ENCODE measurements at places on chromosomes 11 and 22.

GRCh38 chr22:41638124-41638523 is 17.0 kb downstream of the XRCC6 start:
- no peak for DNase-seq

DNA sequence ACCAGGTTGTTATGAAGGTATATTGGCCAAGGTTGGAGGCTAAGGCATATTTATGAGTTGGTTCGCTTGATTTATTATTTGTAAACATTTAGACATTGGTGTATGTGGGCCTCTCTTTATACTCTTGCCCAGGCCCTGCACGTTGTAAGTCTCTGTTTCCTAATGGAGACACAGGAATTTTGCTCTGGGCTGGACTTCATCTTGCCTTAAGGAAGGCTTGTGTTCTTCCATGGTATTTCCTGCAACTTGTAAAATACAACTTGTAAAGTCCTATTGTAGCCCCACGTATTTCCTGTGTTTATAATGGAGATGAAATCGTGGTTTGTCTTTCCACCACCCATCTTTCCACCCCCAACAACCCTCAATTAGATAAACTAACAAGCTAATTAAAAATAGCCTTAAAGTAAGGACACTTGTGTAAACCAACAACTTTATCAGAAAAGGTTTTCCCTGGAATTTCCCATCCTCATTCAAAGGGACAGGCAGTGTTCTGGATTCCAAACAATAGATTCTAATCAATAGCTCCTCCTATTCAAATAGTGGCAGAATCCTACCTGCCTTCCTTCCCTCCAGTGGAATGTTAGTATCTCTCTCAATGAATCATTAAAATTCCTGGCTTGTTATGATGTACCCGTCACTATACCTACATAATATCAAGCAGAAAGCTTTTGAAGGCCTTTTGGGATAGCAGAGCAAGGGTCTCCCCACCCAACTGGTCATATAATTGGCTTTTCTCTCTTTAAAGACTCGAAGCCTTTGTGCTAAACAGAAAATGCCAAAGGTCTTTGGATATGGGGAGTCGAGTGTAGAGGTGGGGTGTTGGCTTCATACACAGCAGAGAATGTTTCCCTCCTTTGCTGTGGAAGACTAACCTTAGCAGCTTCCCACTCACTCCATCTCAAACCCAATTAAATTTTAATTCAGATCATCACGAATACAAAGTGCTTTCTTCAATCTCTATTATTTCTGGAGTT is 77.1 kb downstream of the UBASH3B start:
- peak; percentile 43 for DNase-seq

DNA sequence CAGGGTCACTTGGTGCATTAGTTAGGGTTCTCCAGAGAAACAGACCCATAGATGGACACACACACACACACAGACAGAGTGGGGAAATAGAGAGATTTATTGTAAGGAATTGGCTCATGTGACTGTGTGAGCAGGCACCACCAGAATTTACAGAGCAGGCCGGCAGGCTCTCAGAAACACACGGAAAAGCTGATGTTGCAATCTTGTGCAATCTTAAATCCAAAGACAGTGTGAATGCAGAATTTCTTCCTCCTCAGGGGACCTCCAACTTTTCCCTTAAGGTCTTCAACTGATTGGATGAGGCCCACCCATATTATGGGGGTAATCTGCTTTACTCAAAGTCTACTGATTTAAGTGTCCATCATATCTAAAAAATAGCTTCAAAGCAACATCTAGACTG is 49.8 kb downstream of the APIP start:
- no peak for DNase-seq

- DNase-seq = no peak
Observed at GRCh38 chr11:94926698-94927237, 46.6 kb downstream of the CWC15 start.

DNA sequence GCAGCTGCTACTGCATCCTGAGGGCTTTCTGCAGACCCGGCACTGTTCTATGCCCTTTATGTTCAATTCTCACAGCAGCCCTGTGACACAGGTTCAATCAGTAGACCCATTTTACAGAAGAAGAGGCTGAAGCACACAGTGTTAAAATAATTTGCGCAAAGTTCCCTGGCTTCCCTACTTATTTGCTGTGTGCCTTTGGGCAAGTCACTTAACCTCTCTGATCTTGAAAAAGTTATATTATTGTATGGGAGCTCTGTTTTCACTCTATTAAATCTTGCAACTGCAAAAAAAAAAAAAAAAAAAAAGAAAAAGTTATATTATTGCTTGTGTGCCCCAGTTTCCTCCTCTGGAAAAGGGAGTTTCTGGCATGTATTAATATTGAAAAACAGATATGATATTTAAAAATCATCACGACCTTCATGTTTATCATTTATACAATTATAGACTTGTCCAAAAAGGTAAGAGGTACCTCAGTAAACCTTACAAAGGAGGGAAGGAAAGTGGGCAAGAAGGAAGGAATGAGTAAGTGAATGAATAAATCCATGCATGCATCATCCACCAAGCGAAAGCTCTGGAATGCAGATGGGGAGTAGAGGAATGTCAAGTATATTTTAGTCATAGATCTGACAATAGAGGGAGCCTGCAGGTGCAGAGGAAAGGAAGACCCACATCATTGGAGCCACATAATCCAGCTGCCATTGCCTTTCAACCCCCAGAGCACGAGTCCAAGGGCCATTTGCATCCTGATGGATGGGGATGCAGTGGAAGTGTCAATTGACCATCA is 21.2 kb upstream of the ISX start:
- no peak for DNase-seq

DNA sequence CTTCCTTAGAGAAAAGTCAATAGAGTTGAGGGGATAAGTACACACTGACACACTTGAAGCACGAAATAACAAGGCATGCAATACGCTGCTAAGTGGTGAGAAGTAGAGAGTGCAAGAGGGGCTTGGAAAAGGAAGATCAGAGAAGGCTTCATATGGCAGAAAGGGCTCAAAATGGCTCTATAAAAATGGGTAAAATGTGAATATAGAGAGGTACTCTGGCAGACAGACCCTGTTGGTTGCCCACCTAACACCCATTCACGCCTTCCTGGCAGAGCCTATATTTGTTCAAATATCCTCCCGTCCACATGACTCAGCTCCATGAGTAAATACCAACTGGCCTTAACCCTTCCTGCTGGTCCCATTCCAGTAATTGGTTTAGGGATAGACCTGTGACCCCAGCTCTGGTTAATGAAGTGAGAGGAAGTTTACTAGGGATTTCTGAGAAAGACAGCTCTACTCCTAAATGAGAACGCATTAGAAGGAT is 38.9 kb upstream of the CCDC34 start:
- peak; percentile 85 for DNase-seq

DNA sequence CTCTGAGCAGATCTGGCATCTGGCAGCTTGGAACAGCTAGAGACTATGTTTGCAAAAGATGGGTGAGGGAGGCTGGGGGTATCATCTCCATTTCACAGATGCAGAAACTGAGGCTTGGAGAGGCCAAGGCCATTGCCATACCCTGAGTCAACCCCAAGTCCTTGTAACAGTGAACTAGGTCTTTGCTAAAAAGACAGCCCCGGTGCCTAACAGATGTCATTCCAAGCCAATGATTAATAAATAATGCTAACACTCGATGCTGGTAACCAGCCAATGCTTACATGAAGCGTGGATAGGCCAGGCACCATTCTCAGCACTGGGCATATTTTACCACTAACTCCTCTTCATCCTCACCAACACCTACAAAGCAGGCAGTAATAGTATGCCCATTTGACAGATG is 164.0 kb downstream of the MN1 start:
- no peak for DNase-seq

DNA sequence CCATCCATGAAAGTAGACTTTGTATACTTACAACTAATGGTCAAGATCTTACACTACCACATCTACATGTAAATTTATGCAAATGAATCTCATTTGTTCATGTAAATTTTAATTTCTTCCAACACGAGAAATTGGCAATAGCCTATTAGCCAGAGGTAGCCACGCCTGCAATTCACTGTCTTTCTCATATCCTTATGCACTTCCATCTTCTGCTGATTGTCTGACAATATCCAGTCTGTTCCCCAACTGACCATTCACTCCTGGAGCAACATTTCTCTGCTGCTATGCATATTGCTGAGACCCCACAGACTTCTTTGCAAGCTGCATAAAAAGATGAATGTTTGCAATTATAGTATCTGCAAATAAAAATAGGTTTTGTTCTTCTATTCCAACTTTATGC is 2.5 kb downstream of the NNMT start:
- no peak for DNase-seq

DNA sequence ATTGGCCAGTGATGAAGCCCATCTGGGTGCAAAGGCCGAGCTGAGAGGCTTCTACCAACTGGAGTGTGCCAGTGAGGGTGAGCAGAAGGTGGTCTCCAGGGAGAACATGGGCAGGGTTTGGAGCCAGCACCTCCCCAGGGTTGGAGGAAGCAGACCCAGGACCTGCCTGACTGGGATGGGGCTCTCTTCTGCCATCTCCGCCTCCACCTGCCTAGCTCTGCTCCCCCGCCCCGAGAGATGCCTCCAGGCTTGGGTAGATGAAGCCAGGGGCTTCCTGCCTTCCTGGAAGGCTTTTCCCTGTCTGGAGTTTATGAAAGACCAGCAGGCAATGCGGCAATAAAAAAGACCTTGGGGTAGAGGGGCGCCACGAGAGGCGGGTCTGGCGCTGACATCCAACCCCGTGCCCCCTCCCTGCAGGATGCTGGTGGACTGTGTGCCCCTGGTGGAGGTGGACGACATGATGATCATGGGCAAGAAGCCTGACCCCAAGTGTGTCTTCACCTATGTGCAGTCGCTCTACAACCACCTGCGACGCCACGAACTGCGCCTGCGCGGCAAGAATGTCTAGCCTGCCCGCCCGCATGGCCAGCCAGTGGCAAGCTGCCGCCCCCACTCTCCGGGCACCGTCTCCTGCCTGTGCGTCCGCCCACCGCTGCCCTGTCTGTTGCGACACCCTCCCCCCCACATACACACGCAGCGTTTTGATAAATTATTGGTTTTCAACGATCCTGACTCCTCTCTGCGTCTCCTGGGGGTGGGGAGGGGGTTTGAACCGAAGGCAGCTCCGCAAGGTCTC is 3.3 kb downstream of the SELENOM start:
- DNase-seq = no peak

DNA sequence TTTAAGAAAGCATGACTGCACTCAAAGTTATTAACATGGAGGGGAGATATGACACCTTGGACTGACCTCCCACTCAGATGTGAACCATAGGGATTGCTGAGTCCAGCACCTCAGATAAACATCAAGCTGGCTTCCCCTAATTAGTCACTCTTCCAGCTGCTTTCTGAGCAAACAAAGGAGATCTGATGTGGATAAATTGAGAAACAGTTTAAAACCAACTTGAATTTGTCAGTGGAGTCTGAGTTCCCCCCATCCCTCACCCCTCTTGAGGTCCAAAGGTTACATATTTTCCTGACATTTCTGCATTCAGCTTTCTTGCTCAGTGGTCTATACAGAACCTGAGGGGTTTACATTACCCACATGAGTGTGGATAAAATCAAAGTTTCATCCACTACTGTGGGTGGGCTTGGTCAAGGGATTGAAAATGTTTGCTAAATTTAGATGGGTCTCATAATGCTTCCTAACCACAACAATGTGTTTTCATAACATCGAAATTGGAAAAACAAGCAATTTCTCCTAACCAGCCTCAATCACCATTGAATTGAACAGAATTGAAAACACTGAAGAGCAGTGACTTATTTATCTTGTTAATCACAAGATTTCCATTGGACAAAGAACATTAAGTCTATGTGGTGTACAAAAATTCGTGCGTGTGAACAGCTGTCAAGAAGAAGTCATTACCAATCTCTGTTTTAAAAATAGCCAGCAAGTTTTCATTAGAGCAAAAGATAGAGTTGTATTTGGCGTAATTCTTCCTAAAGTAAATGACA is 292.3 kb downstream of the METTL15 start:
- DNase-seq = peak; percentile 3

- DNase-seq = no peak
Observed at GRCh38 chr11:37107831-37108230, 509.8 kb upstream of the RAG2 start.

DNA sequence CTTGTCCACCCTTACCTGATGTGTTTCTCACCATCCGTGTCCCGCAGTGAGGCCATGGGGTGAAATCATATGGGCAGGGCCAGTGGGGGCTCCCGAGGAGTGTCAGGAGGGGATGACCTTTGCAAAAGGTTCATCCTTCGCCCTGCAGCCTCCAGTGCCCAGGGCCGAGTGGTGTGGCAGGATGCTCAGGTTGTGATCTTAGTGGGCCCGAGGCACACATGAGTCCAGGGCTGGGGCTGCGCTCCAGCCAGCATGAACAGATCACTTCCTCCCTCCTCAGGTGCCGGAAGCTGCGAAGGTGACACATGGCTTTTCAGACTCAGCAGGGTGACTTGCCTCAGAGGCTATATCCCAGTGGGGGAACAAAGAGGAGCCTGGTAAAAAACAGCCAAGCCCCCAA is 2.8 kb upstream of the FKBP2 start:
- DNase-seq = no peak

- DNase-seq = no peak
Observed at GRCh38 chr11:96307776-96308140, 35.2 kb downstream of the MAML2 start.

GRCh38 chr11:36540998-36541397 is 26.8 kb upstream of the RAG1 start:
- peak; percentile 32 for DNase-seq

- no peak for DNase-seq
Observed at GRCh38 chr11:66230156-66230555, 38.3 kb upstream of the RAB1B start.

DNA sequence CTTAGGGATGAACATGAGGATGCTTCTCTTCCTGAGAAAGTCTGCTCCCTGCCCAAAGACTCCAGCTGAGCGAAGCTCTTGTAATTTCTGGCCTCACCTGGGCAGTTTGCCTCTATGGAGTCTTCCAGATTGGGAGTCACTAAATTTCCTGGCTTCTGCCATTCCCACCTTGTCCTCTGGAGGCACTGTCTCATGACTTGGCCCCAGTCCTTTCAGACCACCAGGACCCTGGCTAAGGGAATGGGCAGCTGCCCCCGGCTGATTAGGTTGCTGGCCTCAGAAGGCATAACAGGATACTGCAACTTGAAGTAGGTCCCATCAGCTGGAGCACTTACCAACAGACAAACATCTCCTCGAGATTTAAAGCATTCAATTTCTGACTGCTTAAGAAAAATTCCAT is 128.1 kb upstream of the SPON1 start:
- no peak for DNase-seq

DNA sequence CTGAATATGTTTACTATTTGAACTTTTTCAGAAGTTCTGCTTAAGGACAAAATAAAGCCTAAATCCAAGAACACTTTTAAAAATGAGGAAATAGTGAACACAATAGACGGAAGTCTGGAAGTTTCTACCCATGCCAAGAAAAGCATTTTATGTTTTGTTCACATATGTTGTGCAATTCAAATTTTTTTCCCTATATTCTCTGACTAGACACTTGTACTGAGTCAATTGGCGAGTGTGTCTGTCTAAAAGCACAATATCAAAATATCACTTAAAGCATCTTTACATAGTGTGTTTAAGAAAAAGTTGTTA is 29.2 kb downstream of the INCENP start:
- no peak for DNase-seq
